ENCODE measurements at places on chromosomes 6 and 20.

- DNase-seq = no peak
Measured at GRCh38 chr20:5971203-5971602, 20.8 kb downstream of the MCM8 start.

DNA sequence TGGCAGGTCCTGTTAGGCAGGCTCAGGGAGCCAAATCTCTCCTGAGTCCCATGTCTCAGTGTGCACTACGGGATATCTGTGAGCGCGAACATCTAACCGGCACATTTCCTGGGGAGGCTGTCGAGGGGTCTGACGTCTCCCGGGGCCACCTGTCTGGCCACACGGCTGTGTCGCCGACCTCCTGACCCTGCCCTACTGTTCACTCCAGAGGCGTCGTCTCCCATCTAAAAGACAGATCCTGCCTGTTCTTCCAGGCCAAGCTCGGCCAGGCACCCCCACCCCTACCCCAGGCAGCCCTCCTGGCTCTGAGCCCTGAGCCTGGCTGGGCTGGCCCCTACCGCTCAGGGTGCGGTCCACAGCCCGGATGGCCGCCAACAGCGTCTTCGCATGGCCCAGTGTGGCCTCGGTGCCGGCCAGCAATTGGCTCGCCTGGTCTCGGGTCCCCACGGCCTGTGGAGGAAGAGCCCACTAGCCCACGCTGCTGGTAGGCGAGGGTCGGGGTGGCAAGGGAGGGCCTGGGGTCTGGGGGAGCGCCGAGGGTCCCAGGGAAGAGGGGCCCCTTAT, 16.6 kb downstream of the ADRM1 start:
- no peak for DNase-seq

- no peak for DNase-seq
Measured at GRCh38 chr6:154164397-154164796, 125.4 kb downstream of the OPRM1 start.

- DNase-seq = no peak
Measured at GRCh38 chr6:42335896-42336295, 115.8 kb downstream of the TRERF1 start.

DNA sequence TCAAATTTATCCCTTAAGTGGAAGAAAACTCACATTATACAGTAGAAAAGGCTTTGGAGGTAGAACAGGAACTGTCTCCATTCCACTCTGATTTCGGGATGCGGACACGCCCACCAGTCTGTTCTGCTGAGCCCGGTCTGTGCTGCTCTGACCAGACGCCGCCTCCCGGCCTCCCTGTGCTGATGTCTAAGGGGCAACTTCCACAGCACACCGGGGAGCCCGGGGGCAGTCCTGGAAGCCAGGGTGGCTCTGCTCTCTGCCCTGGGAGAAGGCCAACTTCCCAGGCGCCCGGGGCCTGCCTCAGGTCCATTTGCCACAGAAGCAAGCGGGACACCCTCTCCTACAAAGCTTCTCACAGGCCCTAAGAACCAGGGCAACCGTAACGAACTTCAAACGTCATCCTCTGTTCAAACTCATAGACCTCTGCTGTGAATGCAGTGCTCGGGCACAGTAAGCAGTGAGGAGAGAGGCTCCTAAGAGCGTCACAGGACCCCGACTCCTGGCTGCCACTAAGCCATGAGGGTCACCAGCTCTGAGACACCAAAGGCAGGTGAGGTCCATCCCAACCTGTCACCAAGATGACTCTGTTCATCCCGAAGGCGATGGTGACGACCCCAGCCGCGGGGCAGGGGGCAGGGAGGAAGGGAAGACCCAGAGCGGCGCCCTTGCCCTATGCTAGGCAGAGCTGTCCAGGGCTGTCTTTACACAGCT, 5.6 kb downstream of the TAF4 start:
- no peak for DNase-seq

- no peak for DNase-seq
Measured at GRCh38 chr6:69907981-69908498, 41.7 kb downstream of the COL19A1 start.

DNA sequence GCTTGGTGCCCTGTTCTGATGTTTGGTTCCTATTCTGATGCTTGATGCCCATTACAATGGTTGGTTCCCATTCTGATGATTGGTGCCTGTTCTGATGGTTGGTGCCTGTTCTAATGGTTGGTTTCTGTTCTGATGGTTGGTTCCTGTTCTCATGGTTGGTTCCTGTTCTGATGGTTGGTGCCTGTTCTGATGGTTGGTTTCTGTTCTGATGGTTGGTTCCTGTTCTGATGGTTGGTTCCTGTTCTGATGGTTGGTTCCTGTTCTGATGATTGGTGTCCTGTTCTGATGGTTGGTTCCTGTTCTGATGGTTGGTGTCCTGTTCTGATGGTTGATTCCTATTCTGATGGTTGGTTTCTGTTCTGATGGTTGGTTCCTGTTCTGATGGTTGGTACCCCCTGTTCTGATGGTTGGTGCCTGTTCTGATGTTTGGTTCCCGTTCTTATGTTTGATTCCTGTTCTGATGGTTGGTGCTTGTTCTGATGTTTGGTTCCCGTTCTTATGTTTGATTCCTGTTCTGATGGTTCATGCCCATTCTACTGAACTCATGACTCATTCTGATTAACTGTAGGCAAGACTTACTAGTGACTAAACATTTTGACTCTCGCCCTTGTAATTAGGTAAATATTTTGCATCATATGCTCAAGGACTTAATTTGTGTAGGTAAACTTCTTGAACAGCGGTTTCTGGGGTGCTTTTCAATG, 146.2 kb downstream of the DLL1 start:
- DNase-seq = no peak

DNA sequence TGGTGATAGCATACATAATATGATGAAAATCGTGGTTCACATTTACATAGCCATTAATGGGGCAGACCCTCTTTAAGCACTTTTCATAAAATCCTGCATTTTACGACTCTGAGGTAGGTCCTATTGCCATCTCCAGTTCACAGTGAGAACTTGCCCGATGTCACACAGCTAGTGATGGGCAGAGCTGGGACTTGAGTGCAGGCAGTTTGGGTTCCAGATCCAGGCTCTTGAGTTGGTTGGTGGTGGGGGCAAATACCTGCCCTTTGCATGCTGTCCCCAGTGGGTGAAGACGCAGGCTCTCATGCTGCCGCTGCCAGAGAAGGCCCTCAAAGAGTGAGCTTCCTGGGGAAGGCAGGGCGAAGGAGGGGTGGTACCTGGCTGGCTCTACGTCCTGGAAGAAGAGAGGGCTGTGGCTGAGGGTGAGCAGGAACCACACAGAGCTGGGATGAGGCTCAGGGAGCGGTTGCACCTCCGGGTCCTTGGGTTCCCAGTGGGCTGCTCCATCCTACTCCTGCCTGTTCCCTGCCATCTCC, 6.1 kb upstream of the BAK1 start:
- no peak for DNase-seq

- DNase-seq = peak; percentile 5
Measured at GRCh38 chr6:46410334-46410953, 80.8 kb downstream of the RCAN2 start.

DNA sequence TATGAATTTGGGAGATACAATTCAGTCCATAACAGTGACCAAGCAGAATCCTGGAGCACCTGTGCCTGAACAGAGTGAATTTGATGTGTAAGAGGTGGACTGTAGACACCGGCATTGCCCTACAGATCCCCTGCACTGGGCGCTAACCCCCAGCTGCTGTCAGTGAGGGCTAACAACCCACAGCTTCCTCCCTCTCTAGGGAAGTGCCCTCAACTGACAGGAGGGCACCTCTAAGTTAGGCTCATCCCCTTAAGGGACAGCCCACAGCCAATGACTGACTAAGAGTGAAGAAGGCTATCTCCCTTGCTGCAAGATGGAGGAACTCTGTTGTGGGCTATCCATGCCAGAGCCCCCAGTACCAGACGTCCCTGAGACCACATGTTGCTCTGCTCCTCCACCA, 15.3 kb upstream of the BPIFB1 start:
- no peak for DNase-seq

GRCh38 chr6:72861935-72862432, 240.1 kb downstream of the KCNQ5 start:
- no peak for DNase-seq

DNA sequence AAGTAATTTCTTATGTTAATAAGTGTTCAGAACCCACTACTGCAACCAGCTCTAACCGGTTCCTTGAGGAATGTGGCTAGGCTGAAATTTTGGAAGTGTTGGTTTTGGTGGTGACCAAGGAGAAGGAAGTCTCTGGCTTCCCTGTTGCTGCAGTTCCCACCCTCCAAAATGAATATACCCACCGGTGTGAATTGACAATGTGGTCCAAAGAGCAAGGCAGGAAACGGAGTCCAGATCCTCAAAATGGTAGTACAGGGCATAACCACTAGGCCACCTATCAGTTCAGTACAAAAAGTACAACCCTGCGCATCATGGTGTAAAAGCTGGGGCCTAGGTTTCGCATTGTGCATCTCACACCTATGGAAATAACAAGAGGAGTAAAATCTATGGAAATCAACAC, 2.8 kb downstream of the ADNP start:
- DNase-seq = no peak

DNA sequence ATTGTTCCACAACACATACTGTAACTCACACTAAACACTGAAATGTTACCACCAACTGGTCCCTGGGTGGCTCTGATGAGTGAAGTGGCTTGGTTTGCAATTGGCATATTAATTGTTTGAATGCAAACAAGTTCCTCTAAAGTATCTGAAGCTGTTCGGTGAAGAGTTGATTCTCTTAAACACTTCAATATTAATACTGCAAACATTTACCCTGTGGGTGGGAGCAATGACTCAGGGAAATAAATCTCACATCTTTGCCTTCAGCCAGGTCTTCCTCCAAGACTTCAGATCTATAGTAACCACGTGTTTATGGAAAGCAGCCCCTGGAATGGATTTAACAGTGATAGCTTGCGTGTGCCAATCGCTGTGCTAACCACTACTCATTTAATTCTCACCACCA, 176.0 kb downstream of the MAFB start:
- no peak for DNase-seq

DNA sequence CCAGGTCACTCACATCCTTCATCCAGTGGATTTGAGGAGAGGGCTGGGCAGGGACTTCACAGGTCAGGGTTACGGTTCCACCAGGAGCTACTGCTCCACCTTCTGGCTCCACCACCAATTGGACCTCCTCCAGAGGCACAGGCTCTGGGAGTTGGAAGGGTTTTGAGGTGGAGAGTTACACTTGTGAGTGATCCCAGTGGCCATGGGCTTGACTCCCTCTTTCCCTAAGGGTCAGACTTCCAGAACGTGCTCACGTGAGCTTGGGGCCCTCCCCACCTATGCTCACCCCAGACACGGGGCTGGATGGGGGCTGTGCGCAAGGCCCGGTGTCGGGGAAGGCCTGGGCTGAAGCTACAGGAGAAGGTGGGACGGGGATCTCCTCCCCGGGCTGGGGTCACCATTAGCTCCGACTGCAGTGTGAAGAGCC, 1.5 kb downstream of the AGER start:
- DNase-seq = no peak

DNA sequence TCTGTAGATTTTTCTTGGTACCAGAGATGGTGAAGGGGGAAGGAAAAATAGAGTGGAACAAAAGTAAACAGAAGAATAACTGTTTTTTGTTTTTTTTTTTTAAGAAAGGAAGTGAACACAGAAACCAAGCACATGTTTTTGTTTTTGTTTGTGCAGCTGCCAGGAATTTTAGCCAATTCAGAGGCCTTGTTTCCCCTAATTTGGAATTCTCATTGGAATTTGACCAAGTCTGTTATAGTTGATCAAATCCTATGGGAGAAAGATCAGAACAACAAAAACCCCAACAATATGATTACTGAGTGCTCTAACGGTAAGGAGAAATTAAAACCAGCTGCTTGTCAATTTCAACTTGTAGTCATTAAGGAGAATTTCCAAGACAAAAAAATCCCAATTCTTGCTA, 18.2 kb upstream of the IL22RA2 start:
- DNase-seq = no peak

DNA sequence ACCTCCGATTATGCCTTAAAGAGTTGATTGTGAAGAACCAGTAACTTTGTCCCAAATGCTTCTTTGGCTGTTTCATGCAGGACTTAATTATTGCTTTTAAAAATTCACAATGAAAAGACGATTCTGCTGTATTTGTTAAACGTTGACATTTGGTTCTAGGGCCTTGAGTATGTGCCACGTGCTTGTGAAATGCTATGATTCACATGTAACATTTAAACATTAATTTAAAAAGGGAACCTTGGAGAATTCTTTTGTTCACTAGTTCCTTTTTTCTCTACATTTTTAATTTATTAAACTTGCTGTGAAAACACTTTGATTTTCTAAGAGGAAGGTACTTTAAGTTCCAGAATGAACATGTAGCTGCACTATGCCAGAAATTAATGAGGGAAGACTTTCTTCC, 9.5 kb downstream of the GZF1 start:
- no peak for DNase-seq

- no peak for DNase-seq
Measured at GRCh38 chr6:65671922-65672321, 35.1 kb downstream of the EYS start.

GRCh38 chr6:87066449-87067333, 28.2 kb downstream of the CGA start:
- DNase-seq = no peak

DNA sequence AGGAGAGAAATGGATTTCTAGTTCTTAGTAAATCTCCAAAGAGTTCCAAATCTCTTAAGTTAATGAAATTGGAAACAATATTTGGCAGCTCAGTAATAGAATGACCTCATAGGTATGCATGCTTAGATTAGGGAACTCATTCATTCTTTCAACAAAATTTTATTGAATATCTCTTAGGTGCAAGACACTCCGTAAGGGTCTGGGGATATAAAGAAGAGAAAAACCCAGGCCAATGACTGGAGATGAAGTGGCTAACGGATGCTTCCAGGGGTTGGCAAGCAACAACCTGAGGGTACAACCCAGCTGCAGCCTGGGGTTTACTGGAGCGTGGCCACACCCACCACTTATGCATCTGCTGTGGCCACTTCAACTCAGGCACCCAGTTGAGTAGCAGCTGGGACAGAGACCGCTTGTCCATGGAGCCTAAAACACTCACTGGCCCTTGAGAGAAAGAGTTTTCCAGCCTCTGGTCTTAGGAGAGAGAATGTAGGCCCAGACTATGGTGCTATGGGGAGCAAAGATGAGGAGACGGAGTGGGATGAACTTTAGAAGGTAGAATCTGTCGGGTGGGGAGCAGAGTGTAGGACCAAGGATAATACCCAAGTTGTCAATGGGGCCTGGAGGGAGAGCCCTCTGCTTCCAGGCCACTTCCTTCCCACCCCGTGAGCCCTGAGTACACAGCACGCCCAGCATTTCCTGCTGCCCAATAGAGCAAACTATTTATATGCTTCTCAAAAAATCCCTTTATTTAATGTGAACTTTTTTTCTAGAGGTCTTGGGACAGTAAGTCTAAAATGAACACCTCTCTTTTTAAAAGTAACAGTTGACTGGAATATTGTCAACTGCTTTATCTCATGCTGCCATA, 46.8 kb upstream of the PXDC1 start:
- DNase-seq = no peak

GRCh38 chr6:140153703-140154102, 779.3 kb upstream of the CITED2 start:
- no peak for DNase-seq

GRCh38 chr6:68533339-68533795, 101.7 kb upstream of the ADGRB3 start:
- no peak for DNase-seq

Measured in NCI-H1436 treated with DMSO at 0.1 percent for 48 hours (cell line).